Stimulated activated CD4-positive, alpha-beta T cell treated with anti-CD3 and anti-CD28 coated beads, Interleukin-15, amount 100 ng/mL, for 1 hour (primary cell): ENCODE measurements at places on chromosomes 12 and 14.

DNA sequence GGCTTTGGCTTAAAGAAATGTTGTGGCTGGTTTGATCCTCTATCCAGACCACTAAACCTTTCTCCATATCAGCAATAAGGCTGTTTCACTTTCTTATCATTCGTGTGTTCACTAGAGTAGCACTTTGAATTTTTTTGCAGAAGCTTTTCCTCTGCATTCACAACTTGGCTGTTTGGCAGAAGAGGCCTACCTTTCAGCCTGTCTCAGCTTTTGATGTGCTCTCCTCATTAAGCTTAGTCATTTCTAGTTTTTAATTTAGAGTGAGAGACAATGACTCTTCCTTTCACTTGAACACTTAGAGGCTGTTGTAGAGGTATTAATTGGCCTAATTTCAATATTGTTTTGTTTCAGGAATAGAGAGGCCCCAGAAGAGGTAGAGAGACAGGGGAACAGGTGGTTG is 13.8 kb downstream of the KCNMB4 start:
- no peak for DNase-seq

GRCh38 chr12:92828565-92828964 is 100.5 kb downstream of the EEA1 start:
- DNase-seq: no peak

- DNase-seq: no peak
Measured at GRCh38 chr14:95072310-95072905, 84.9 kb downstream of the DICER1 start.

GRCh38 chr12:16344269-16344668 is 3.2 kb upstream of the MGST1 start:
- no peak for DNase-seq

DNA sequence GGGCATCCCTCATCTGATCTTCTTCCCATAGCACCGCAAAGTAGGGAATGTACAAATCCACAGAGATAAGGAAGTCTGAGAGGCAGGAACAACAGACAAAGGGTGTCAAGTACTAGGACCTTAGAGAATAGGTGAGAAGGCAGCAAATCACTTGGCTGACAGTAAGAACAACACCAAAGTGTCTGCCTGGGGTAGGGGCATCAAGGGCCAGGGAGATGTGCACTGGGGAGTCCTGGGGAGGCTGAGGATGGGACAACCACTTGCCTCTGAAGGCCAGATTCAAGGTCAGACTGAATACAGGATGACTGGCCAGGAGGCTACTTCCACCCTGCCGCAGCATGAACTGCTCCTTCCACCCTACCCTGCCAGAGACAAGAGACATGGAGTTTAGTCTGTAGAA is 1040.8 kb downstream of the BCL11B start:
- no peak for DNase-seq

- DNase-seq: no peak
Measured at GRCh38 chr12:50086148-50086547, 1.0 kb downstream of the SMARCD1 start.

- no peak for DNase-seq
Measured at GRCh38 chr12:31225656-31226535, 100.1 kb downstream of the SINHCAF start.

DNA sequence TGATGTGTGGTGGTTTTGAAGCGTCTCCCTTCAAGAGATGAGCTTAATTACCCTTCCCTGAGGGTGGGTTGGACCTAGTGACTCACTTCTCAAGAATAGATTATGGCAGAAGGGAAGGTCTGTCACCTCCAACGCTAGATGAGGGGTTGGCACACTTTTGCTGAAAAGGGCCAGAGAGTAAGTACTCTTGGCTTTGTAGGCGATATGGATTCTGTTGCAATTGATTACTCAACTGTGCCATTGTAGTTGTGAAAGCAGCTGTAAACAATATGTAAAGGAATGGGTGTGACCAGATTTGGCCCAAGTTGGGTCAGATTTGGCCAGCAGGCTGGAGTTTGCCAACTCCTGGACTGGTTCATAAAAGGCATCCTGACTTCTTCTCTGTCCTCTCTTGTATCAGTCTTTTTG is 53.3 kb downstream of the SMIM41 start:
- DNase-seq: no peak

- no peak for DNase-seq
Measured at GRCh38 chr14:31283578-31284252, 76.1 kb upstream of the HECTD1 start.

GRCh38 chr12:104521731-104522130 is 65.0 kb downstream of the CHST11 start:
- DNase-seq: no peak
